Iris pigment epithelial cell (primary cell): ENCODE measurements at places on chromosomes 2 and 18.

DNA sequence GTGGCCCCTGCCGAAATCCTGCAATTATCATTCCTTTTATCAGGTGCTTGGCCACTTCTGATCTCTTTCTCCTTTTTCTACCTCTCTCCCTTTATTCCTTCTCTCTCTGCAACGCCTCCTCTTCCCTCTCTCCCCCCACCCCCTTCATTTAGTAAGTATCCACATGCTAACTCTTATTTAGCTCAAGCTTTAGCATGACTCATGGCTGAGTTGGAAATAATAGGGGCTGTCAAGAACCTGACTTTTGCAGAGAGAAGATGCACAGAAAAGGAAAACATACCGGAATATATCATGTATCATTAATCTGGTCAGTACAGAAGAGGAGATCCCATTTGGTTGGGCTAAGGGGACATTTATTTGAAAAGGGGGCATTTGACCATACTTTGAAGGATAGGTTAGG lies 33.1 kb downstream of the FAM171B start:
- DNase-seq = peak; percentile 35

DNA sequence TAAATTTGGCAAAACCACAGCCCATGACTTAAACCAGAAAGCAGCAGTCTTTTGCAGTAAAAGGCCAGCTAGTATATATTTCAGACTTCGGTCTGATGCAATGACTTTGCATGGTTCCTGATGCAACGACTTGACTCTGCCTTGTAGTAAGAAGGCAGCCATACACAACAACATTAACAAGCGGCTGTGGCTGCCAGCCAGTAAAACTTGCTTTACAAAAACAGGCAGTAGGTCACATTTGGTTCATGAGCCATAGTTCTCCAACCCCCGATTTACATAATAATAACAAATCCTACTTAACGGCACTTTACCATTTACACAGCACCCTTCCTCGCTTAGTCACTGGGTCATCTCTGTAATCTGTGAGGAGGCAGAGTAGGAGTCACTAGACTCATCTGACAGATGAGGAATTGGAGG lies 410.3 kb downstream of the LRATD1 start:
- peak; percentile 73 for DNase-seq

GRCh38 chr2:238569507-238570195 lies 142.9 kb downstream of the ASB1 start:
- no peak for DNase-seq

- DNase-seq = peak; percentile 11
These were observed 11.4 kb downstream of the ID2 start for GRCh38 chr2:8693157-8693821.

DNA sequence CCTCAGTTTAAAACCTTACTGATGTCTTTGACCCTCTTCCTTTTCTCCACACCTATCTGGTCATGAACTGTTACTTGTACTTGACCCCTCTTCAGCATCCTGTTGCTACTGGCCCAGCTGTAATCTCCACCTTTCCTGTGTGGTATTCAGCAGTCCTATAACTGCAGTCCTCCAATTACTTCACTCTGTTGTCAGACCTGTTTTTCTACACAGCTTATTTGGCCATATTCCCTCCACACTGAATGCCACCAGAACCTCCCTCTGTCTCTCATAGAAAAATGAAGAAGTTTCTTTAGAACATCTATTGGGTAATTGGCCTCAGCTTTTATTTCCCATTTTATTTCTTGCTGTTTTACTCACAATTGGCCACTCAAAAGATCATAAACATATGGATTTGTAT lies 155.4 kb downstream of the ASXL3 start:
- DNase-seq = no peak

DNA sequence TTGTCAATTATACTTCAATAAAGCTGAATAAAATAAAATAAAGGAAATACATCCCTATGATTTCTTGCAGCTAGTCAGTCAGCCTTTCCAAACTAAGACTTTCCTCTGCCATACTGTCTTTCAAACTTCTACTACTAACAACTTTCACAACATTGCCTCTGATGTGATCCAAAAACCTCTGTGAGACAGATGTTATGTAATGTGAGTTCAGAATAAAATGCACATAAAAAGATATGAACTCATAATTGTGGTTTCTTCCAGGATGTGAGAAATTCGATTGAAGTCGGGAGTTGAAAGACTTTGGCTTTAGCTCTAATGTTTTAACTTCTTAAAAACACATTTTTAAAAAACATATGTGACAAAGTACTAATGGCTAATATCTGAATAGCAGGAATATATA lies 98.7 kb downstream of the PIGN start:
- DNase-seq = peak; percentile 46

GRCh38 chr18:34802959-34803358 lies 92.9 kb downstream of the DTNA start:
- no peak for DNase-seq

DNA sequence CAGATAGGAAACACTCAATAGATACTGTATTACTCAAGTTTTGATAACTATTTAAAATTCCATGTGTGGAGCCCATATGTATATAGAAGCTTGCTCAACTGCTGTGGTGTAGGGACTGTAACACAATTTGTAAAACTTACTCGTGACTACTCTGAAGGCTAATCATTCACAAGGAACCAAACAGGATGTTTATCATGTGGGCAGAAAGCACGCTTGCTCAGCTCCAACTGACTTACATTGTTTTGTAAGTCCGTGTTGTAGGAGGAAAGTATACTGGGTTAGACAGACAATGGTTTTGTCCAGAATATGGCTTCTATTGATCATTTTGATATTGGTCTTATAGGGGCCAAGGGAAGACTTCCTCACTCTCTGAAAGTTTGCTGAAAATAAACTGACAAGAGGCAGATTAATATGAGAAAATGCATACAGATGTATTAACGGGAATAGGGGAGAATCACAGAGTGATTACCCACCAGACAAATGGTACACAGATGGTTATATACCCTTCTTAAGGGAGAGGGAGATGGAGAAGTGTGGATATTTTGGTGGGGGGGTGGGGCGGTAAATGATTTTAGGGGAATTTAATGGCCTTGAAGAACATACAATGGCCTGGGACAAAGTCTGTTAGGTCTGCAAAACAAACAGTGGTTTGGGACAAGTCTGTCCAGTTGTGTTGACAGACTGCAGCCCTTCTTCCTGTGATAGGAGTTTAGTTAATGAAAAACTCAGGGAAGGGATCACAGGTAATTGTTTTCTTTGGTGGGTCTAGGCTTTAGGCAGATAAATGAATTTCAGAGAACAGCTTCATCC lies 259.3 kb upstream of the SP5 start:
- DNase-seq = no peak

DNA sequence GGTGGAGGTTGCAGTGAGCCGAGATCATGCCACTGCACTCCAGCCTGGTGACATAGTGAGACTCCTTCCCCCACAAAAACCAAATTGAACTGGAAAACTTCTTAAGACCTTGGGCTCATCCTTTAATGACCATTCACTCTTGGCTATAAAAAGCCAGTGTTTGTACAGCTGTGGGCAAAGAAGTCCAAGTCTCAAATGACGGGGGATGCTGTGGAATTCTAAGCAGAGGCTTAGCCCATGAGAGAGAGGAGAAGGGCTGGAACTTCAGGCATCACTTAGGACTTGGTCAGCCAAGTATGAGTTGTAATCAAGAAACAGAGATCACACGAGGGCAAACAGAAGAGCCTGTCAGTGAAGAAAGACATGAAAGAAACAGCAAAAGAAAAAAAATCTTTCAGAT lies 79.3 kb upstream of the POU3F3 start:
- peak; percentile 41 for DNase-seq

GRCh38 chr2:111704246-111704645 lies 179.7 kb downstream of the ANAPC1 start:
- DNase-seq = peak; percentile 76

- DNase-seq = no peak
These were observed 195.1 kb downstream of the TXNL1 start for GRCh38 chr18:56443166-56443907.
